ENCODE measurements at places on chromosomes 2 and 18.

DNA sequence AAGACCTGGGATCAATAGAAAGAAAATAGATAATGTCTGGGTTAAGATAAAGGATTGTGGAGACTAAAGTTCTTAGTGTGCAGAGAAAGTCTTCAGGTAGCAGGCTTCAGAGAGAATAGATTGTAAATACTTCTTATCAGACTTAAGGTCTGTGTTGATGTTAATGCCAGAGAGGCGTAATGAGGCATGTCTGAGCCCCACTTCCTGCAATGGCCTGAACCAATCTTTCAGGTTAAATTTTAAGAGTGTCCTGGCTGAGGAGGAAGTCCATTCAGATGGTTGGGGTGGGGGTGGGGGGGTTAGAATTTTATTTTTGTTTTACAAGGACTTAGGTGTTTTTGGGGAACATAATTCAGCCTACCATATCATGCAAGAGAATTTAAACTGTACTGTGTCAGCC lies 129.5 kb downstream of the EVA1A start:
- no peak for DNase-seq

DNA sequence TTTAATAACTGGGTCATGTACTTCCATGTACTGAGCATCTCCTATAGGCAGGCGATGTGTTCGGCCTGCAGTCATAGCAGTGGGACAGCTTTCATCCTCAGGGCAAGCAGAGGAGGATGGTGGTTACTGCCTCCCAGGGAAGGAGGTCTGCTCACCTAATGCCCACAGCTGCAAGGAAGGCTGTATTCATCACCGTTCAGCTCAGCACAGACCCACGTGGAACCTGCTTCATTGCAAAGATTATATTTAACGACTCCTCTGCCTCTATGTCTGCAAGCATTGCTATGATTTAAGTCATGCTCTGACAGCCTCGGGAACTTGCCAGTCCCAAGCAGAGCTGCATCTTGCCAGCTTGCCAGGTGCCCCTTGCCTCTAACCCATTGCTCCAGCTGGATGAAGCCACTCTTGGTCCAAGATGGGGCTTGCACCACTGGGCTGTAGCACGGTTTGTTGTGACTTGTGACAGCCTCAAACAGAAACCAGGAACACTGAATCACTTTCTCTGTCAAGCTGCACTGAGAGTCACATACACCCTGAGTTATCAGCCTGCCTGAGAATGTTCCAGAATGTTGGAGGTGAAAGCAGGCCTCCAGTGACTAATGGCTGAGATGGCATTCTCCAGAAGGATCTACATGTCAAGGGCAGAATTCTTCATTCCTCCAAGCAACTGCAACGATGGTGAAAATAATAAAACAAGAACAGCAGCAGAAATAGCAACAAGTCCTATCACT lies 651.1 kb upstream of the ID2 start:
- no peak for DNase-seq

- DNase-seq, result peak; percentile 16
Observed at GRCh38 chr2:113126845-113127645, at the start of gene IL1RN. Gene IL1RN (plus strand): TSS chr2:113127598. CDS start chr2:113127625, 27 bp downstream.

GRCh38 chr18:2662990-2663389 lies 7.5 kb downstream of the SMCHD1 start:
- no peak for DNase-seq

GRCh38 chr2:15058015-15058720 lies 425.7 kb downstream of the LRATD1 start:
- DNase-seq, result no peak

GRCh38 chr2:189662669-189663226 lies 1.5 kb downstream of the ASNSD1 start:
- DNase-seq, result no peak

GRCh38 chr2:225112362-225113126 lies 70.3 kb upstream of the DOCK10 start:
- peak; percentile 3 for DNase-seq

DNA sequence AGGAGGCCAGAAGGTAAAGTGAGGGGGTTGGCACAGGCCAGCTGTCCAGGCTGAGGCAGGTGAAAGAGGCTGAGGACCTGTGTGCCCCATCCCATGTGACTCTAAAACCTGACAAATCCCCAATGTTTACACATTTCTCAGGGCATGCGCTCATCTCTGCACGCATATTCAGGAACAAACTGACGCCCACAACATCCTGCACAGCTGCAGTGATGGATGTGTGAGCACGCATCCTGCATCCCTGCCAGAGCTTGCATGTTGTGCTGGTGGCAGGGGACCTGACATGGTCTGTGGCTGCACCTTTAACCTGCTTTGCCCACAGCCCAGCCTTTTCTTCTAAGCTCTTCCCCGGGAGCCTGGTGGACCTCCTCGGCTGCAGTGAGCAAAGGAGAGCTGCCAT lies 83.1 kb downstream of the FBXO15 start:
- no peak for DNase-seq

DNA sequence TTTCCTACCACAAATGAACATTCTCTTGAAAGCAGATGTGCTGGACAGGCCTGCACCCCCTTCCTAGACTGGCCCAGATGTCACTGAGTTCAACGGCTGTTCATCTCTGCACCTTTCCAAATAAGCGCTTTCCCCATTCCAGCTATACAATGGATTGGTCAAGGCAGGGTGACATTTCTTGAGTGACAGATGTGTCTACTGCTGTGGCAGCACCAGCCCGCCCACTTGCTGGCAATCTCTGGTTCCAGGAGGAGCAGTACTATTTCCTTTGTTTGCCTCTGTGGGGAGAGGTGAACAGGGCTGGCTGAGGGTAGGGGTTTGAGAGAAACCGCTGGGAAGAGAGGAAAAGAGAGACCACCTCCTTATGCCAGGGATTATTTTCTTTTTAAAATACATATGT lies 269.5 kb upstream of the POU3F3 start:
- DNase-seq, result no peak

DNA sequence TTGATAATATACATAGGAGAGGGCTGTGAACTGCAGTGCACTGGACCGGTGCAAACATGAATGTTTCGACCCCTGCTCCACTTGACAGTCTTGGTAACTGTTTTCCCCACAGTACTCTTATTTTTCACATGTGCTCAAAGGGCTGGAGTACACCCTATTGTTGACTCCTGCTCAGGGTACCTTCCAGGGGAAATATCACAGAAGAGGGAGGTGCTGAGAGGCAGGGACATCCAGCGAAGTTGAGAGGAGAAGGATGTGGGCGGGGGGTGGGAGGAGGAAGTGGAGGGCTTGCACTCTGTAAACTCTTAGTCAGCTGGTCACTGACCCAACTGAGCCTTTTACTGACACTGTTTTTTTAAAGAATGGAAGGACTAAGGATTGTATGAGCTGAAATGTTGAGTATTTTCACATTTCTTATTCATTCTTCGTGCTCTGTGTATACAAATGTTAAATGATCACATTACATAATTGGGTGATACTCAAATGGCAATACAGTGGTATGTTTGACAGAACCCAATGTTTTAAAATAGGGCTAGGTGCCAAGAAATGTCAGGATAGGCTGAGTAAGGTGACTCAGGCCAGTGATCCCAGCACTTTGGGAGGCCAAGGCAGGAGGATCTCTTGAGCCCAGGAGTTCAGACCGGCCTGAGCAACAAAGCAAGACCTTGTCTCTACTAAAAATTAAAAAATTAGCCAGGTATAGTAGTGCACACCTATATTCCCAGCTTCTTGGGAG lies 10.0 kb downstream of the INPP4A start:
- peak; percentile 48 for DNase-seq

- DNase-seq, result no peak
Observed at GRCh38 chr2:65436824-65437221, 4.4 kb upstream of the SPRED2 start.

DNA sequence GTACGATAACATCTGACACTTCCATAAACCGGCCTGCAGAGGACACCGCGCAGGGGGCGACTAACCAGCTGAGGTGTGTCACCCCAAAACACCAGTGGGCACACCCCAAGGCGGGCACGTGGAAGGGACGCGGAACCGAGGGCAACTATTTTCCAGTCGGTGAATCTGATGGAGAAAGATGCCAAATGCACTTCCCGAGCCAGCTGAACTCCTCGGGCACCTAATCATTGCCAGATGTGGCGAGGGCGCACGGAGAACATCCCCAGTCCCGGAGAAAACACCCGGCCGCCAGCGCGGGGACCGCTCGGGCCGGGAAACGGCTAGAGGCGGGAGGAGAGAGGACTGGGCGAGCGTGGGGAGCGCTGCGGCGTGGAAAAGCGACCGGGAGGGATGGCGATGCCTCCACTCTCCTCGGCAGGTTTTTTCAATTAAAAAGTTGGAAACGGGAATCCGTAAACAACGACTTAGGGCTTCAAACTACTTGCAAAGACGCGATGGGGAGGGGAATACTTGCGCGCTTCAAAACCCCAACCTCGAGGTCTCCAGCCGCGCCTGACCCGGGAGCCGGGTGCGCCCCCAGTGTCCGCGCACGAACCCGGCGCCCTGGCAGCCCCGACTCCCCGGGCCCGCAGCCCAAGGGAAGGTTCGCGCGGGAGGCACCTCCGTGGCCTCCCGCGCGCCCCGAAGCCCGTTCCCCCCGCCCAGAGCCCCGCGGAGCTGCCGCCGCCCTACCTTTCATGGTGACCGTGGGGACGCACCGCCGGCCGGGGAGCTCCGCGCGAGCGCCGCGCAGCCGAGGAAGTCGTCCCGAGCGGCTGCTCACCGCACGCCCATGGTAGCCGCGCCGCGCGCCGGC lies 497 bp downstream of the COLEC12 start:
- DNase-seq, result no peak

- no peak for DNase-seq
Observed at GRCh38 chr2:215683295-215683694, 247.4 kb upstream of the FN1 start.

- no peak for DNase-seq
Observed at GRCh38 chr18:35564795-35565453, 16.6 kb upstream of the GALNT1 start.

DNA sequence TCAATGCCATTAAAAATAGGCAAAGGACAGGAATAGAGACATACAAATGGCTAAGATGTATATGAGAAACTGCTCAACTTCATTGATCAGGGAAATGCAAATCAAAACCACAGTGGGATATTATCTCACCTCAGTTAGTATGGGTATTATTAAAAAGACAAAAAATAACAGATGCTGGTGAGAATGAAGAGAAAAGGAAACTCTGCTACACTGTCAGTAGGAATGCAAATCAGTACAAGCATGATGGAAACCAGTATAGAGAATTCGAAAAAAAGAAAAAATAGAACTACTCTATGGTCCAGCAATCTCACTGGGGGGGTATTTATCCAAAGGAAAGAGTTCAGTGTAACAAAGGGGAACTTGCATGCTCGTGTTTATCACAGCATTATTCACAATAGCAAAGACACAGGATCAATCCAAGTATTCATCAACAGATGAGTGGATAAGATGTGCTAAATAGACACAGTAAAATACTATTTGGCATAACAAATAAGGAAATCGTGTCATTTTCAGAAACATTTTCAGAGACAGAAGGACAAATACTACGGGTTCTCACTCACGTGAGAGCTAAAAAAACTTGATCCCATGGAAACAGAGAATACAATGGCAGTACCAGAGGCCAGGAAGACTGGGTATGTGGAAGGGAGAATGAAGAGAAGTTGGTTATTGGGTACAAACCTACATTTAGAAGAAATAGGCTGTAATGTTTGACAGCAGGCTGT lies 60.6 kb downstream of the CCDC74A start:
- no peak for DNase-seq

DNA sequence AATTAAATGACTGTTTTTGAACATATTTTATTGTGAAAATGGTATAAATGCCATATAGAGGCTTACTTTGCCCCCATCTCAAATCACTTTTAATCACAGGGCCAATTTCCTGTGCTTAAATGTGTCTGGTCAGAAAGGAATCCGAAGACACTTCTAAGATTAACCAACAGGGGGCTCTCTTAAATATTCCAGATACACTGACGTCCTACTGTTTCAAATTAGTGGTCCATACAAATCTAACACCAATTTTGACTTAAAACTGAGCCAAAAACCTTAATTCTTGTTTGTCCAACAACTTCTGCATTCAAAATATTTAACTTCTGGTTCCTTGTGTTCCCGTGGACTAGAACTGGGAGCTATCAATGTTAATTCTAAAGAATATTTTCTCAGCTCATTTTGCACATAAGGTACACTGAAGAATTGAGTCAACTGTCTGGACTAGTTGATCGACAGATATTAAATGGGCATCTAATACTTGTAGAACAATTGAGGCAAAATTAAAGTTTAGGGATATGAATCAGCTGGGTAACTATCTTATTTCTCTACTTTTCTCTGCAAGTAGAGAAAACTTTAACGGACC lies 557.5 kb downstream of the ARHGAP15 start:
- peak; percentile 29 for DNase-seq

GRCh38 chr2:85400541-85401463 lies 9.4 kb downstream of the CAPG start:
- no peak for DNase-seq

GRCh38 chr2:222703886-222704285 lies 32.4 kb downstream of the MOGAT1 start:
- DNase-seq, result no peak

- DNase-seq, result no peak
Observed at GRCh38 chr2:187440101-187440675, 7.9 kb downstream of the CALCRL start.

DNA sequence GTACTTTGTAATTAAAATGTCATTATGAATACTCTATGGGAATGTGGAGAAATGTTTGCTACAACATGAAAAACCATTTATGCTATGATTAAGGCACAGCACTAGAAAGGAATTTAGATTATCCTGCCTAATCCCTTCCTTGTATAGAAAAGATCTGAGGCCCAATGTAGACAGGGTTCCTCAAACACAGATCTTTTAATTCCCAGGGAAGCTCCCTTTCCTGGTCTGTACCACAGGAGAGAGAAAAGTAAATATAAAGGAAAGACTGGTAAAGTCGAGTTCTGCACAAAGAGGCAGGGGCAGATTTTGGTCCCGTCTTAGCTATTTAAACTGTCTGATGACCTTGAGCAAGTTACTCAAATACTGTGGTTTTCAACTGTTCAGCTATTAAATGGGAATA lies 84.7 kb downstream of the ICA1L start:
- DNase-seq, result no peak

- DNase-seq, result no peak
Observed at GRCh38 chr2:33946193-33946592, 347.1 kb upstream of the FAM98A start.

GRCh38 chr2:176652300-176653182 lies 383.3 kb downstream of the MTX2 start:
- DNase-seq, result peak; percentile 53

DNA sequence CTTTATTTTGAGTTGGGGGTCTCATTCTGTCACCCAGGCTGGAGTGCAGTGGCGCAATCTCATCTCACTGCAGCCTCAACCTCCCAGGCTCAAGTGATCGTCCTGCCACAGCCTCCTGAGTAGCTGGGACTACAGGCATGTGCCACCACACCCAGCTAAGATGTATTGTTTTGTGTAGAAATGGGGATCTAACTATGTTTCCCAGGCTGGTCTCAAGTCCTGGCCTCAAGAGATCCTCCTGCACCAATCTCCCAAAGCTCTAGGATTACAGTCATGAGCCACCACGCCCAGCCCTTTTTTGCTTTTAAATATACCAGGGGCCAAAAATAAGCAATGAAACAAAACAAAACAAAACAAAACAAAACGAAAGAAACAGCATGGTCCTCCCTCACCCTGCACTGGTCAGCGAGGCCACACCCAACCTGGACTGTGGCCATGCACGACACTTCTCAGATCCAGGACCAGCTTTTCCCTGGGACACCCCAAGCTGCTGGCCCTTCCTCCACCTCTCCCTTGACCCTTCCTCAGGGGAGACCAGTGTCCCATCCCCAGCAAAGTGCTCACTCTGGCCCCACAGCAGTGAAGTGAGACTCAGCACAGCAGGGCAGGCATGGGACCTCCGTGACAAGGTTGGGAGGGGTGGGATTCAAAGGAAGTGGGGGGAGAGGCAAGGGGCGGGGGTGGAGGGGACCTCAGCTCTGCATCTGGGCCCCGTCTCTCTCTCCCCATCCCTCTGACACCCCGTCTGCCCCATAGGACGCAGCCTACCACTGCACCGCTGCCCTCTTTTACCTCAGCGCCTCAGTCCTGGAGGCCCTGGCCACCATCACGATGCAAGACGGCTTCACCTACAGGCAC lies 23.5 kb downstream of the MAL start:
- DNase-seq, result no peak
